ENCODE measurements at places on chromosomes 3 and 15.
A peak's percentile ranks its signal among the peaks of the same experiment; 100 is the strongest.

DNA sequence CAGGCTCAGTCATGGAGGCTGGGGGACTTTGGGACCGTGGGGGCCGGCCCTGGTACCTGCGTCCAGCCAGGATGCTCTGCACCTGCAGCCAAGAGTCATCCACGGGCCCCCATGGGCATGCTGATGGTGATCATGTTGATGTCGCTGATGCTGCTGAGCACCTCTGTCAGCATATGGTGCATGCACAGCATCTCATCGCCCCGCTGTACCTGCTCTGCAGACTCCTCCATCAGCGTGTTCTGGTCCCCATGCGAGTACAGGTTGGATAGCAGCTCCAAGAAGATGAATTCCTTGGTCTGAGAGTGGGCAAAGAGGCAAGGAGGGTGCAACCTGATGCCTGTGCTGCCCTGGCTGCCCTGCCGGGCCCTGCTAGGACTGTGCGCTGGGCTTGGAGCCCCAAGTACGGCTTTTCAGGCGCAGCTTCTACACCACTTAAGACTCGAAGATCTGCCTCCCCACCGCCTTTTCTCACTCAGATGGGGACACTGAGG, 7.2 kb downstream of the RPS17 start:
- no peak for DNase-seq

GRCh38 chr3:48409291-48410201, 20.3 kb downstream of the PLXNB1 start:
- no peak for DNase-seq

DNA sequence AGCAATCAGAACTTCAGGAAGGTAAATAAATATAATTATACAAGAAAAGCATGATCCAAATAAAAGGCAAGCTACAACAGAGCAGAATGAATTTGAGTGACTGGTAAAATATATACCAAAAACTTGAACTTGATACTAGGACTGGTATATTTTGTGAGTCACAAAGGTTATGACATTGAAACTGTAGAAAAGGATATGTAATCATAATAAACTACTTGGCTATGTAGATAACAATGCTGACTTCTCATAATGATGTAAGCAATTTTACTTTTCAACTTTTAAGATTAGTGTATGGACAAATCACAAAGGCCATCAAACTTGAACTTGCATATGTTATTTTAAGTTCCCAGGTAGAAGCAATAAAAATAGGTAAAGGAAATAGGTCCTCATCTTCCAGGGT, 384.5 kb upstream of the NECTIN3 start:
- DNase-seq = no peak

DNA sequence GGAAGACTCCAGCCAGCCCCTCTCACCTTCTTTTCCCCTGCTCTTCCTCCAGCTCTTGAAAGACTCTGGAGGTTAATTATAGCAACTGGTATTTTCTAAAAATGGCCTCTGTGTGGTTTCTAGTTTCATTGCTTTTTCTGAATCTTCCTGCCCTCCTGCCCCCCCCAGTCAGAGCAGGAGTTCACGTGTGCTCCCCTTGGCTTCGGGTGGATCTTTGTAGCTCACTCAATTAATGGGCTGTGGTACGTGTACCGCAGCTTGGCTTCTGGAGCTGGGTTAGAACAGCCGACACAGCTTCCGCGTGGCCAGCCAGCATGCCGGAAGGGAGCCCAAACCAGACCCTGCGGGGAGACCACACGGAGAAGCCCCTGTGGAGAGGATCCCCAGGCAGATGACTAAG, 31.5 kb downstream of the TM2D3 start:
- DNase-seq = no peak

GRCh38 chr3:50194128-50194902, 2.9 kb downstream of the GNAT1 start:
- peak; percentile 85 for DNase-seq

GRCh38 chr3:30667280-30667651, 60.9 kb downstream of the TGFBR2 start:
- no peak for DNase-seq

DNA sequence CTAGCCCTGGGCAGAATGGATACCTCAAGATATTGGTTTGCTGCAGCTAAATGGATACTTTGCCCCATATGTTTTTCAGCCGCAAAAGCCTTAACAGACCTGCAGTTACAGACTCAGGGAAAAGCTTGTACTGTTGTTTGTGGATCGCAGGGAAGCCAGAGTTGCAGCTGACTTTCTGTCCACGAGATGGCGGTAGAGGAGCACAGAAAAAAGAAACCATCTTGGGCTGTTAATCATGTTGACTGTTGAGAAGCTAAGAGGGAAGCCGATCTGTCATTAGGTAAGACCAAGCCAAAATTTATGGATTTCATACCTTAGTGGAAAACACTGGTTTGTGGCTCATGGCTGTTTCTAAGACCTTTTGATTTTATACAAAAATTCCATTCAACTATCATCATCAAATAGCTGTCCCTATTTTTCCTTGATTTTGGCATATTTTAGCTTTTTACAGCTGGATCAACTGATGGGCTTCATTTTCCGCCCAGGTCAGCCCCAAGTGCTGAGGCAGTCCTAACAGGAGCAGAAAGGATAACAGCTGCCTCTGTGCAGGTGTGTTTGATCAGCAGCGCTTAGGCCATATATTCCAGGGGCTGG, 205.7 kb upstream of the ZPLD1 start:
- DNase-seq = peak; percentile 95

- DNase-seq = no peak
Measured at GRCh38 chr3:72009851-72010443, 225.0 kb upstream of the PROK2 start.

GRCh38 chr15:92796161-92796611, 103.9 kb upstream of the CHD2 start:
- no peak for DNase-seq

GRCh38 chr3:170731281-170731680, 138.7 kb downstream of the RPL22L1 start:
- no peak for DNase-seq

GRCh38 chr15:60363087-60363549, 34.7 kb downstream of the ANXA2 start:
- DNase-seq = peak; percentile 54

DNA sequence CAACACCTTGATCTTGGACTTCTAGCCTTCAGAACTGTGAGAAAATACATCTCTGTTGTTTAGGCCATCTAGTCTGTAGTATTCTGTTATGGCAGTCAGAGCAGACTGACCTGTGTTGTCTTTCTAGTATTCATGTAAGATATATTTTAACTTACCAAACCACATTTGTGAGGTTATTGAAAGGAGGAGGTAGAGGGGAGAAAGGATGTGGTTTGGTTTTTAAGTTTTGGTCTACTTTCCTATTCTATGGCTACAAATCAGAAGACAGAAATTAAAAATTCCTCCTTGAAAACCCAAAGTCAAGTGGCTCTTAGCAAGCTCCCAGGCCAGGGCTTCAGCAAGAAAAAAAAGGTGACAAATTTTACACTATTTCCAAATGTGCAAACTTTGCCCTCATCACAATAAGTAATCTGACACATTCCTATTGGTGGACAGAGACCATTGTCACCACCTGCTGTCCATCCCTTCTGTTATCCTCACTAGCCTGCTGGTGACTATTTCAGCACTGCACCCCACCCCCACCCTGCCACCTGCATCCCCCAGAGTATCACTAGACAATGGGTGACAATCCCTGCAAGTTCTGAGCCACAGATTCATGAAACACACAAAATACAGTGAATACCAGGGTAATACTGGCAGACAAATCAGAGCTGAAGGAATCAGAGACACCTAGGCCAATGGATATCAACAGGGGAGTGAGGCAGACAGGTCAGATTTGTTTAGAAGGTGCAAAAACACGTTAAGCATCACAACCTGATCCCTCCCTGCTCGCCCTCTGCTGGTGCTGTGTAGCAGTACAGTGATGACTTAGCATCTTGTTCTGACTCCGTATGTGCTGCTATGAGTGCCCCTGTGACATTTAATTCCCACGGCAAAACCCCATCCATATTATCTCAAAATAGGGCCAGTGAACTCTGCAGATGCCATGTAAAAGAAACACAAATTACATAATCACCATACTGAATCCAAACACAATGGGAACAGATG, 79.0 kb upstream of the DCLK3 start:
- no peak for DNase-seq

DNA sequence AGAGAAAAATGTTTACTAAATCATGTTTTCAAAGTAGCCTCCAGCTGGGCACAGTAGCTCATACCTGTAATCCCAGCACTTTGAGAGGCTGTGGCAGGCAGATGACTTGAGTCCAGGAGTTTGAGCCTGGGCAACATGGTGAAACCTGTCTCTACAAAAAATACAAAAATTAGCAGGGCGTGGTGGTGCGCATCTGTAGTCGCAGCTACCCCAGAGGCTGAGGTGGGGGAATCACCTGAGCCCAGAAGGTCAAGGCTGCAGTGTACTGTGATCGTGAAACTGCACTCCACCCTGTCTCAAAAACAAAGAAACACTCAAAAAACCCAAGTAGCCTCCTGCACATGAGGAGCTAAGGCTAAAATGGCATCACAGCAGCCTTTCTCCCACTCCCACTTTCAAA, 1.6 kb upstream of the PPIB start:
- no peak for DNase-seq

DNA sequence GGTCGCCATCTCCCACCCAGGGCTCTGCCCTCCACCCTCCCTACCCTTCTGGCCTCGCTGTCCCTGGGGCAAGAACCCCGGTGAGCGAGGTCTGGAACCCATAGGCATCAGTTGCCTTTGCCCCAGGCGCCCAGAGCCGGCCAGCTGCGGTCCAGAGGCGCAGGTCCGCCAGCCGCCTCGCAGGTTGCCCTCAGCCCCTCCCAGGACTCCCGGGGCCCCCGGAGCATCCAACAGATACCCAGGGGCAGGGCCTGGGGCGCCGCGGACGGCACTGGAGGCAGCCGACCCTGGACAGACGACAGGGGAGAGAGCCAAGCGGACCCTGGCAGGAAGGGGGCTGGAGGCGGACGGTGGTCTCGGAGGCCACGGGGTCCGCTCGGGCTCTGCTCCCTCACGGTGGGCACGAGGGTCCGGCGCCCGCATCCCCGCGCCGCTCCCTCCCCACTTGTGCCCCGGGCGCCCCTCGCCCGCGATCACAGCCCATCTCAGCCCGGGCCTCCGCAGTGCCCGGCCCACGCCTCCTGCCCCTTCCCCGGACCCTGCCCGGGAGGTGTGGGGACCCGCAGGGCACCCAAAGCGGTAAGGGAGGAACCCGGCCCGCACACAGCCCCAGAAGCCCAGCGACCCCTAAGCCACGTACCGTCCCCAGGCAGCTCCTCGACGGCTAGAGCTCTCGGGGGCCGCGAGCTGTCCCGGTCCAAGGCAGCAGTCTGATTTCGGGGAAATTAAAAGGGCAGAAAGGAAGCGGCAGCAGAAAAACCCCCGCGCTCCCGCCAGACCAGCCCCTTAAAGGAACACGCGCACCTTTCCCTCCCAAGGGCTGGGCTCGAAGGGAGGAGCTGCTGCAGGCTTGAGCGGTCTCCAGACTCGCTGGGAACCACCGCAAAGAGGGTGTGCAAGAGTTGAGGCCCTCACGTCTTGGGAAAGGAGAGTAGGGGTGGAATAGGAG, at the start of gene HAPLN3:
HAPLN3 (minus strand) TSS at position 726 of the 949 bp plus-strand sequence. CDS start 8,246 bp downstream, outside the sequence.
- peak; percentile 54 for DNase-seq

DNA sequence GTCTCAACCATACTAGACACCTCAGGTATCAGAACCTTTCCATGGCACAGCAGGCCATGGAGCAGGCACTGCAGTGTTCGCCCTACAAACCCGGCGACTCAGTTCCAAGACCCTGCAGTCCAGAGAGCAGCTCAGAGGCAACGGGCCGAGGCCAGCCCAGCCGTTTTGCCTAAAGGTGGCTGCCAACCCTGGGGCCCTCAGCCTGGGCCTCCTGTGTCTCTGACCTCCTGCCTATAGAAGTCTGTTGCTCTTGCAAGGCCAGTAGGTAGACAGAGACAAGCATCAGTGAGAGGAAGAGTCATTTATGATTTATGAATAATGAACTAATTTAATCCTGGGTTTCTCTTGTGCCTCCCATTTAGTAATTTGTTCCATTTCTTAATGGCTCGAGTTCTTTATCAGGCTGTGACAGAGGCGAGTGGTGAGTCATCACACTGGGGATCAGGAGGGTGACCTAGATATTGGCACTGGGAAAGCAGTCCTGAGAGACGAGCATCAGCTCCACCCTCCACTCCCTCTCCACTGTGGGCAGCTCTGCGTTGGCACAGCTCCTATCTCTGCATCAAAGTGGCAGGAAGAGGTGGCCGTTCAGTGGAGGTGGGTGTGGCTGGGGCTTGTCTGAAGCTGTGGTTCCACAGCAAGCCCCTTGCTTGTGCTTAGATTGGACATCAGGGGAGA, 79.8 kb downstream of the ABHD5 start:
- DNase-seq = peak; percentile 49

- no peak for DNase-seq
Measured at GRCh38 chr15:90106522-90107117, 4.4 kb upstream of the IDH2 start.

DNA sequence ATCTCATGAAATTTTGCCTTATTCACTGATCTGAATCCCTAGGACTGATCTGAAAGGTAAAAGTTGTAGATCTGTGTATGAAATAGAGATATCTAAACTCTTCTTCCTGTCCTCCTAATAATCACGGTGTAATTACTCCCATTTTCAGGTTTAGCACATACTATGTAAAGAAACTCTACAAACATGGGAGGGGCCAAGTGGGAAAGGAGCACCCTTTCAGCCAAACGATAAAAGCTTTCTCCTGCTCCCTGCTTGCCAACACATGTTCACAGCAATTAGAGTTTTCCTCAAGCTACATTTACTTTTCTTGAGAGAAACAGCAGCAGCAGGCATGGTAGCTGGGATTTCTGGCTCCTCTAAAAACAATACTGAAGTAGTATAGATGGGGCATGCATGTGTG, 71.6 kb downstream of the CHAC1 start:
- DNase-seq = peak; percentile 10

- DNase-seq = no peak
Measured at GRCh38 chr15:55823699-55824340, 80.9 kb upstream of the PRTG start.

DNA sequence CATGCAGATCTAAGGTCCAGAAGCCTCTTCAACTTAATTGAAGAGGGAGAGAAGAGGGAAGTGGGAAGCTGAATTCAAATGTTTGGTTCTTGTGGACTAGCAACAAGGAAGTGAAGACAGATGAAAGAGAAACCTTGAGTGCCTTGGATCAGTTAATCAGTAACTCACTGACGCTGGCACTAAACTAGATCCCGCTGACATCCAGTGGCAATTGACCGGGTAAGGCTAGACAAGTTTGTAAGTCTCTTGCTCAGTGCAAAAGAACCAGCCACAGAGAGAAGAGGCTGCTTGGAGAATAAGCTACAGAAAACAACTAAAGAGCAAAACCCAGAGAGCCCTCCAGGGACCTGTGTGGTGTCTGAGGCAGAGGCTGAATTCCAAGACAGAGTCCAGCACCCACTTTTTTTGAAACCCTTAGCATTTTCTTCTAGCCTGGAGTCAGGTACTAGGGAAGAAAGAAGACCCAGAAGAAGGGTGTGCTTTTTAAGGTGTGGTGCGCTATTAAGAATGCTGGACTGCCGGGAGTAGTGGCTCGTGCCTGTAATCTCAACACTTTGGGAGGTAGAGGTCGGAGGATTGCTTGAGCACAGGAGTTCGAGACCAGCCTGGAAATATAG, 6.9 kb downstream of the PLCH1 start:
- DNase-seq = peak; percentile 54

GRCh38 chr15:51425517-51426040, 84.1 kb downstream of the GLDN start:
- no peak for DNase-seq
